ENCODE measurements at places on chromosomes 11 and 22.
A peak's percentile ranks its signal among the peaks of the same experiment; 100 is the strongest.

DNA sequence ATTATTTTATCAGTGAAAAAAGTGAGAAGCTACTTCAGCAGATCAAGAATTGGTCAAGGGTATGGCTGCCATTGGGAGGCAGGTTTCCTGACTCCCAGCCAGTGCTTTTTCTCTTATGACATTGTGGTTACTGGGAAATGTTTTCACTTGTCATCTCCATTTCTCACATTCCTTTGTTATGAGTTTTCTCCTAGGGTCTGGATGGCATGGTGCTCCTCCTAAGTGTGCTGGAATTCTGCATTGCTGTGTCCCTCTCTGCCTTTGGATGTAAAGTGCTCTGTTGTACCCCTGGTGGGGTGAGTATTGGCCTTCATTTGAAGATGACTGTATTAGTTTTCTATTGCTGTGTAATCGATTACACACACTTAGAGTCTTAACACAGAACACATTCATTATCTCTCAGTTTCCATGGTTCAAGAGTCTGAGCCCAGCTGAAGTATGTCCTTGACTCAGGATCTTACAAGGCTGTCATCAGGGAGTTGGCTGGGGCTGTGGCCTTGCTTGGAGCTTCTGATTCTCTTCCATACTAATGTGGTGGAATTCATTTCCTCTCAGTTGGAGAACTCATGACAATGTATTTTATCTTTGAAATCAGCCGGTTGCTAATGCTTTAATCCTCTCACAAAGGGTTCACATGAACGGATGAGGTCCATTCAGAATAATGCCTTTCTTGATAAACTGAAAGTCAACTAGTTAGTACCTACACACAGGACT, 21.0 kb upstream of the MS4A6E start:
- no peak for DNase-seq

- DNase-seq, result no peak
Observed at GRCh38 chr11:132408877-132409276, 1038.5 kb downstream of the NTM start.

GRCh38 chr11:33646629-33647028, 54.0 kb downstream of the C11orf91 start:
- no peak for DNase-seq

GRCh38 chr11:79157738-79158137, 283.1 kb downstream of the TENM4 start:
- DNase-seq, result no peak

DNA sequence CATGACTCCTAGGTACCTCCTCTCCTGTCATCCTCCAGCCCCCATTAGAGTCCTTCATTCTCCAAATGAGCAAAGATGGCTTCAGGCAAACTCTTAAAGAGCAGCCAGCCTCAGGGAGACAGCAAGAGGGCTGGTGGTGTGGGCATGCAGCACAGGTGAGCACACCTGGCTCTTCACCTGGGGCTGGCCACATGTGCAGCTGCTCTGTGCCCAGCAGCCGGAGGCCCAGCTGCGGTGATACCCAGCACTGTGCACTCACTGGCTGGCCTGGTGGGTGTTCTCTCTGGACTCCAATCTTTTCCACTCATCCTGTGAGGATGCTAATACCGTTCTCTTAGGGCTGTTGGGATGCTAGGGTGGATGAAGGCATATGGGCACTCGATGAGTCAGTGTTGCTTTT, 106.1 kb upstream of the PARVA start:
- DNase-seq, result no peak

DNA sequence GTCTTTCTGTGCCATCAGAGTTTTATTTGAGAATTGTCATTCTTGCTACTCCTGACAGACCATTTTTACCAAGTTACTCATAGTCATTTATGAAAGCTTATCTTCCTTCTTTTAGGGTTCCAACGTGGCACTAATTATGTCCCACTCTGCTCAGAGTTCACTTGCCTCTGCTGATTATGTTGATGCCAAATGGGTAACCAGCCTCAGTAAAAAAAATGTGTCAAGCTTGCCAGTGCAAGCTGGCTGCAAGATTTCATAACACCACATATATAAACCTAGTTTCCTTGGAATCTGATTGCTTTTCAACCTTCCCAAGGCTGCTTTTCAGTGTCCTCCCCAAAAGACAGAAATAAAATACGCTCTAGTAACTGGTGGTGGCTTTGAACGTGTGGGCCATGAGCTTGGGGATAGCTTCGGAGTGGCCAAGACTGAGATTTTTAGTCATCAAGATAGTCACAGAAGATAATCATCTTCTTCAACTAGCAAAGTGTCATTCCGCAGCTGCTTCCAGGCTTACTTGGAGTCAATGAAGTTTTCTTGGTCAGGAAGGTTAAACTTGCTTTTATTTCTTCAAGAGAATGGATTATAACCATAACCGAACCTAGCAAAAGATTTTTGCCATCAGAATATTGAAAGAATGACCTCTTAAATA, 29.5 kb upstream of the APOA1 start:
- DNase-seq, result no peak

DNA sequence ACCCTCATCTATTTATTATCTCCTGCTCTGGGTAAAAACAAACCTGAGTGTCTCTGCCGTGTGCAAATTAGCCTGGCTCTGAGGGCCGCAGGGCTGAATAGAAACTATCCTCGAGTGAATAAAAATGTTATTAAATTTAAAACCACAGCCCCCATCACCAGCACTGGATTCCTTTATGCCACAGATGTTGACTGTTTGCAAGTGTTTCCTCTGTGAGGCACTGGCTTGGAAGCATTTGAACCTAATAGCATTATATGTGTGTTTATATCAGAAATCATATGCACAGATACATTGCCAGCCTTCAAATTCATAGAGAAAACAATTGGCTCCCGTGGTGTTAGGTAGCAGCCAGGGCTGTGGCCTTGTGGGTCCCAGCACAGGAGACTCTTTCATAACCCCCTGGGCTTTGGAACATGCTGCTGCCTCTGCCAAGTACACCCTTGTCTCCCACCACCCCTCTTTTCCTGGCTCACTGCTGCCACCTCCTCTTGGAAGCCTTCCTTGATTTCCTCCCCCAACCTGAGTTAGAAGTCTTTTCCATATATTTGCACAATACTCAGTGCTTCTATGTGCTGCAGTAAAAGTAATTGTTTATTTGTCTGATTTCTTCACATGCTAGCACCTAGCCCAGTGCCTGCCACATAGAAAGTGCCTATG, 294.4 kb downstream of the DDX10 start:
- DNase-seq, result no peak

DNA sequence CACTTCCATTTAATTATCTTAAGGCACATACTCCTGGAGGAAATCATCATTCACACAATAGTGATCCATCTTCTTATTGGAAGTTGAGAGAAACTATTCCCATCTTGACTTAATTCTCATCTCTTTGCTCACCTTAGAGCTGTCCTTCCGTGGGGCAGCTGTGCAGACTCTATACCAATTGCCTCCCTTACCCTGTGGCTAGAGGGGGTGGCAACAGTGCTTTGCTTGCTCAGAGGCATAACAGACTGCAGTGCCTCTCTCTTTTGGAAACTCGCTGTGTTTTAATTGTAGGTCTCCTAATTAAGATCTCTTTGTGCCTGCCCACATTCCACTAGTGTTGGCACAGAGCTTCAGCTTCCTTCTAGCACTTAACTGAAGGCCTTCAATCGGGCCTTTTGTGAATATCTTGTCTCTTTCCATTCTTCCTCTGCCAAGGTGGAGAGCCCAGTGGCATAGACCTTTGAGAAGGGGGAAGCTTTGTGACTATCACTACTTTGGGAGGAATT, 5.5 kb downstream of the KMT2A start:
- DNase-seq, result no peak

- no peak for DNase-seq
Observed at GRCh38 chr11:132846075-132846474, 686.2 kb downstream of the OPCML start.

GRCh38 chr11:795634-796564, 2.2 kb downstream of the SLC25A22 start:
- DNase-seq, result peak; percentile 81

DNA sequence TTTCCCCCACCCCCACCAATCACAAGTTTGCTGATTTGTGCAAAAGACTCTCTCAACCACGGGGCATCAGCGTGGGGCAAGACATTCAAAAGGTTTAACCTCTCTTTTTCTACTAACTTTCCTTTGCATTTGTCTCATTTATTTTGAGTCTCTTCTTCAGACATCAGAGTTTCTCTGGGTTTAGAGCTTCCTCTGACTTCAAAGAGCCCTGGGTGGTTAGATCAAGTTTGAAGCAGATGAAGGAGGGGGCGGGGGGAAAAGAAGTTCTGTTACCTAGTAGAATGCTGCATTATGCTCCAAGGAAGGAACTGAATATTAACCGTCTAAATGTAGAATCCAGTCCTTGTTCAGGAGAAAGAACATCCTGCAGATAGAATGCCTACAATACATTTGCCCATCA, 24.5 kb downstream of the GAS2 start:
- DNase-seq, result no peak

DNA sequence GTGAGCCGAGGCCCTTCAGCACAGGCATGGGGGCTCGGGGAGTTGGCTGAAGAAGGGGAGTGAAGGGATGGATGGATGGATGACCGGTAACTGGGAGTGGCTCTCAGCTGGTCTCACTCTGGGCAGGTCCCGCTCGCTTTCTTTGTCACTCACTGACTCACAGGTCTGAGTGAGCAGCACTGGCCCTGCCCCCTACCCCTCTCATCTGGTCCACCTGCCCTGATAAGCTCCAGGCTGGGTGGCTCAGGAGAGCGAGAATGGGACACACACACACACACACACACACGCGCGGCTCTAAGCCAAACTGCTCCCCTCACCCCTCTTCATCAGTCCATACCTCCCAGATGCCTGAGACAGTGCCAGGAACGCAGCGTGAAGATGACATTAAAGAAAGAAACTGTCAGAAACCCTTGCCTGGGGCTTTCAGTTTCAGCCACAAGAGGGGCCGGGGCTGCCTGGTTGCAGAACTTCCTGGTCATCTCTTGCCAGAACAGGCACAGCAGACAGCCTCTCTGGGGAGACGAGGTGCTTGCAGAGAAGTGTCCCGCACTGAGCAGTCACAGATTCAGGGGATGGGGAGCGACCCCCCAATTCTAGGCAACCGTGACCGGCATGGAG, 16.5 kb upstream of the SHISAL1 start:
- DNase-seq, result no peak

DNA sequence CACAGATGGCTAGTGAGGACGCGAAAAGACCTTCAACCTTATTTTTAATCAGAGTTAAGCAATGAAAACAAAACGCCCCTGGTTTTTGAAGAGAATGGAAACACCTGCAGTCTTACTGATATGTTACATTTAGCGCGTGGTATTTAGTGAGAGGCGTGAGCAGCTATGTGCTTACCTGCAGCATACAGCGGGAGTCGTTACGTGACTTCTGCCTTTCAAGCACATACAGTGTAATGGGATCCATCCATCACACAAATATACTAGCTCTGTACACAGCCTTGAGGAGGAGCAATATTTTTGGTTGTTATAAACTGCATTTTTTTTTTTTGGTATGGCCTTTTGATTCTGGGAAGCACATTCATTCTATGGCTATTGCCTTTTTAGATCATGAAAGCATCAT, 5.5 kb downstream of the KRTAP5-2 start:
- DNase-seq, result no peak

DNA sequence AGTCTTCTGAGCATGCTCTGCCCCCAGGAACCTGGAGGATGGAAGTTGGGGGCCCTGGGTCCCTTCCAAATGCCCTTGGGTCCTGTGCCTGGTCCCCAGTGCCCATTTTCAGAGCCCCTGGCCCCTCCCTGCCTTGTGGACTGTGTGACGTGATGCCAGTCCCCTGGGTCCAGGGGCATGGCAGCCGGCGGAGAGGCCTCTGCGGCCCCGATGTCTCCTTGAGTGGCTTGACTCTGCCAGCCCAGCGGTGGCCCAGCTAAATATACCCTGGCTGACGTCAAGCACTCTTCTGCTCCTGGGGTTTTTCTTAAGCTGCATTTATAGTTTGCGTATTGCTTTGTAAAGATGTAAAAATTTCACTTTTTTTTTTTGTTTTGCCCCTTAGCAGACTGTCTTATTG, 35.2 kb upstream of the PARVG start:
- DNase-seq, result no peak
